ENCODE measurements at places on chromosomes 7 and 10. TPM values are rescaled to one million over a fixed set of nuclear protein-coding genes. Genes with fewer than 3 reads are reported as not detected.

GRCh38 chr7:50782375-50783208 is at the start of gene GRB10:
TSS of gene GRB10 (minus strand) at chr7:50782896. CDS start at chr7:50732322, 50,574 bp downstream.
- H3K36me3 ChIP-seq, result peaks cover 27% of the 10 kb centered on the region
- peaks cover 42% of the 10 kb centered on the region for H3K4me1 ChIP-seq
- H3K4me3 ChIP-seq, result peak within 1 kb of the TSS; percentile 84
- no peak within 1 kb of the TSS for H3K27ac ChIP-seq
- H3K27me3 ChIP-seq, result peaks cover 5% of the 10 kb centered on the region

The TMED4 gene
- 79.4 TPM for total RNA-seq

The RADIL gene
- 2.4 TPM for total RNA-seq

GRCh38 chr10:47040041-47040491 is 128.8 kb downstream of the PTPN20 start:
- peaks cover 6% of the 10 kb centered on the region for H3K27me3 ChIP-seq
- no peak for DNase-seq

The FAM25A gene
- not detected for total RNA-seq

DNA sequence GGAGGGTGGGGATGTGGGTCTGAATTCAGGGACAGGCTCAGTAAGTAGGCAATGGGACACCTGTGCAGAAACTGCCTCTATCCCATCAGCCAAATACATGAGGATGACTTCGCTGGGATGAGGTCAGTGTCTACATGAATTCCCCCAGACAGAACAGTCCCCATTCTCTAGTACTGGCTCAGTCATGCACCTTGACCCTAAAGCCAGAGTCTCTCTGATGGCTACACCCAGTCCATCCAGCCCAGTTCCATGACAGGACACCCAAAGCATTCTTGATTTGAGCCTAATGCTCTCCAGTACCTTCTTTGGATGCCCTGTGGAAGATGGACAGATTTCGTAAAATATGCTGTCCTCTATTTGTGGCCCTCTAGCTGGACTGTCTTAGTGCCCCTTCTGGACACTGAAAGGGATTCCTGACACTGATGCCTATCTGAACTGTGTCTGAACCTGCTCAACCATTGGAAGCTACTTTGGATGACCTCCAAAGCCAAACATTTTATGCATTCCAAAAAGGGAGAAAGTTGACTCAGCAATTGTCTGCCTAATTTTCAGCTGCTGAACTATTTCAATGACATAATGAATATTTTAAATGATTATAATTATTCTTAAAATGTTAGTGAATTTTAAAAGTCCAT is 14.6 kb downstream of the SFRP4 start:
- no peaks in the 10 kb centered on the region for H3K4me1 ChIP-seq
- no peak overlapping the region for H3K4me3 ChIP-seq
- H3K27me3 ChIP-seq, result no peaks in the 10 kb centered on the region

The IDI2 gene
- not detected for total RNA-seq

DNA sequence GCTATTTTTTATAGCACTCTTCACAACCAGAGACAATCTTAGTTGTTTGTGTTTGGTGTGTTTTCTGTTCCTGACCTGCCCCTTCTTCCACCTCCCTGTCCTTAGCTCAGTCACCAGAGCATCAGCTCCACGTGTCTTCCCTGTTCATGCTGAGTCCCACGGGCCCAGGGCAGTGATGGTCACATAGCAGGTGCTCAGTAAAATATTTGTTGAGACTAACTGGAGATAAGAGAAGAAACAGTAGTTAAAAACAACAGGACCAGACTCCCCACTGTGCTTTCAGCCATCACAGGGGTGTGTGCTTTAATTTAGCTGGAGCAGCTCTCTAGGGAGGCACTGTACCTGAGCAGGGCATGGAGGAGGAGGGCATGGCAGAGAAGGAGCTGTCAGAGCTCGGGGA is 307.3 kb upstream of the ZNF32 start:
- DNase-seq, result no peak
- H3K27me3 ChIP-seq, result peaks cover 3% of the 10 kb centered on the region
- no peak overlapping the region for H3K4me3 ChIP-seq
- H3K36me3 ChIP-seq, result no peaks in the 10 kb centered on the region
- H3K4me1 ChIP-seq, result no peaks in the 10 kb centered on the region
- H3K27ac ChIP-seq, result no peak overlapping the region
